ENCODE measurements at places on chromosomes 7 and 10. TPM values are rescaled to one million over a fixed set of nuclear protein-coding genes. Genes with fewer than 3 reads are reported as not detected.
A peak's percentile ranks its signal among the peaks of the same experiment; 100 is the strongest.

ZSCAN21 gene
- total RNA-seq: 13.0 TPM

MACROH2A2 gene
- total RNA-seq: 15.4 TPM

SEMA3E gene
- 13.5 TPM for total RNA-seq

GDF2 gene
- total RNA-seq: not detected

DNA sequence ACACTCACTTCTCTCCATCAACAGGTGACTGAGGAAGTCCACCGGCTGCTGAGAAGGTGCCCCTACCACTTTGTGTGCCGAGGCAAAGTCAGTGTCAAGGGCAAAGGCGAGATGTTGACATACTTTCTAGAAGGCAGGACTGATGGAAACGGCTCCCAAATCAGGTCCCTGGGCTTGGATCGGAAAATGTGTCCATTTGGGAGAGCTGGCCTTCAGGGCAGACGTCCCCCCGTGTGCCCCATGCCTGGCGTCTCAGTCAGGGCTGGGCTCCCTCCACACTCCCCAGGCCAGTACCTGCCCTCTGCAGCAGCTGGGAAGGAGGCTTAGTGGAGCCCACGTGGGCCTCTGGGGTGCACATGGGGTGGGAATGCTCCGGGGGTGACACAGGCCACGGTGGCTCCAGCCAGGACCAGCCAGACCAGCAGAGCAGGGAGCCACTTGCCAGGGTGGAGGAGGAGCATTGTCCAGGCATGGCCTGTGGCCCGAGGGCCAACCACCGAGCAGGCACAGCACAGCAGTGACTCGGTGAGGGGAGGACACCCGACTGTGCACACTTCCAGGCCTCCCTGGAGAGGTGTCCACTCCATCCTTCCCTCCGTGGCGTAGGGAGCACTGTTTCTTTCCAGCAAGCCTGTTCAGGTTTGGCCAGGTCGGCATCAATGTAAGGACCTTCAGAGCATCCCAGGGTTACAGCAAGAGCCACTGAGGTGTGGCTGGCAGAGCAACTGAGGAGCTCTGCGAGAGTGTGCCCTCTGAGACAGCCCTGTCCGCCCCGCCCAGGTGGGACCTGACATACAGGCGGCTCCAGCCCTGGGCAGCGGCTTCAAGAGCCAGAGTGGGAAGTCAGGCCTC is 139.7 kb downstream of the ADCY1 start:
- DNase-seq: peak; percentile 43
- no peaks in the 10 kb centered on the region for H3K36me3 ChIP-seq
- H3K4me1 ChIP-seq: no peaks in the 10 kb centered on the region
- H3K27ac ChIP-seq: no peak overlapping the region

DNA sequence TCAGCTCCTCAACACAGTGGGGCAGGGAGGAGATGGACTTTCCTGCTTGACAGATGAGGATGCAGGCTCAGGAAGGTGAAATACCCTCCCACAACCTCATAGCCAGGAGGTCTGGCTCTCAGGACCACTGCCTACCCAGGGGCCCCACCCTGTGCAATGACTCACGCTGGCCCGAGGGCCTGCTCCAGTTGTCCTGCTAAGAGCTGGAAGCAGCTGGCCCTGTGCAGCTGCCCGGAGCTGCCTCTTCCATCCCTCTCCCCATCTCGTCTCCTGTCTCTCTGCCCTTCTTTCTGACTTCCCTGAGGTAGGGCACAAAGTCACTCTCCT is 123.9 kb downstream of the ZMIZ1 start:
- H3K36me3 ChIP-seq: no peaks in the 10 kb centered on the region
- no peaks in the 10 kb centered on the region for H3K27me3 ChIP-seq
- peak overlapping the region; percentile 40 for H3K27ac ChIP-seq
- no peak overlapping the region for H3K4me3 ChIP-seq
- H3K4me1 ChIP-seq: peaks cover 10% of the 10 kb centered on the region

- no peaks in the 10 kb centered on the region for H3K36me3 ChIP-seq
- no peak for DNase-seq
- no peak overlapping the region for H3K27ac ChIP-seq
- H3K4me3 ChIP-seq: no peak overlapping the region
Measured at GRCh38 chr7:74003621-74004020, 24.4 kb upstream of the ELN start.

GRCh38 chr10:112363696-112364688 is 9.9 kb upstream of the ACSL5 start:
- DNase-seq: no peak
- no peak overlapping the region for H3K4me3 ChIP-seq
- peak overlapping the region; percentile 43 for H3K27ac ChIP-seq

- H3K36me3 ChIP-seq: no peaks in the 10 kb centered on the region
- H3K4me1 ChIP-seq: no peaks in the 10 kb centered on the region
- no peak overlapping the region for H3K27ac ChIP-seq
- DNase-seq: no peak
Measured at GRCh38 chr10:12418725-12419261, 69.4 kb downstream of the CAMK1D start.

DNA sequence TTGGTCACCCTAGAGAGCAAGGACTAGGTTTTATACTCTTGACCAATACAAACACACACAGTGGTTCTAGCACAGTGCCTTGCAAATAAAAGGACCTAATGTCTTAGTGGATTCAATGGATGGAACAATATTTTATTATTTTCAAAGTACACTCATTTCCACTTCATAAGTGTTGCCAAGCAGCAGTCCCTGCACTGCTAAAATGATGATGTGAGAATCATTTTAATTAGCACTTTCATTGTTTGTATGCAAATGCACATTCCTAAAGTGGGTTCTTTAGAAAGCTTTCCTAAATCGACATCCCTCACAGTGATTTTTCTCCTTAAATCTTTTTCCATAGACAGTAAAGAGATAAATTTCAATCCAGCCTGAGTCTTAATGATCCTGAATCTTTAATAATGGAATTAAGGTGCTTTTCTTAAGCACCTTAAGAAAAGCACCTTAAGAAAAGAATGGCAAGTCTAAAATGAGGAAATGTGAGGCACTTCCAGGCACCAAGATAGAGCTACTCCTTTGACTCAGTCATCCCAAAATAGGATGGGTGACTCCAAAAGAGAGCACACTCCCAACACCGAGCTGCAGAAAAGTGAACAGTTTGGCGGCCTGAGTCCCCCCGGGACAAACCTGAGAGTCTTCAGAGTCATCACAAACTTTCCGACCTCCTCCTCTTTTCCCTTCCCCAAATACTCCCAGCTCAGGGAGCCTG is 84.5 kb downstream of the SORBS1 start:
- H3K4me1 ChIP-seq: no peaks in the 10 kb centered on the region
- no peaks in the 10 kb centered on the region for H3K36me3 ChIP-seq
- H3K27me3 ChIP-seq: no peaks in the 10 kb centered on the region
- no peak overlapping the region for H3K4me3 ChIP-seq
- H3K27ac ChIP-seq: peak overlapping the region; percentile 91

DNA sequence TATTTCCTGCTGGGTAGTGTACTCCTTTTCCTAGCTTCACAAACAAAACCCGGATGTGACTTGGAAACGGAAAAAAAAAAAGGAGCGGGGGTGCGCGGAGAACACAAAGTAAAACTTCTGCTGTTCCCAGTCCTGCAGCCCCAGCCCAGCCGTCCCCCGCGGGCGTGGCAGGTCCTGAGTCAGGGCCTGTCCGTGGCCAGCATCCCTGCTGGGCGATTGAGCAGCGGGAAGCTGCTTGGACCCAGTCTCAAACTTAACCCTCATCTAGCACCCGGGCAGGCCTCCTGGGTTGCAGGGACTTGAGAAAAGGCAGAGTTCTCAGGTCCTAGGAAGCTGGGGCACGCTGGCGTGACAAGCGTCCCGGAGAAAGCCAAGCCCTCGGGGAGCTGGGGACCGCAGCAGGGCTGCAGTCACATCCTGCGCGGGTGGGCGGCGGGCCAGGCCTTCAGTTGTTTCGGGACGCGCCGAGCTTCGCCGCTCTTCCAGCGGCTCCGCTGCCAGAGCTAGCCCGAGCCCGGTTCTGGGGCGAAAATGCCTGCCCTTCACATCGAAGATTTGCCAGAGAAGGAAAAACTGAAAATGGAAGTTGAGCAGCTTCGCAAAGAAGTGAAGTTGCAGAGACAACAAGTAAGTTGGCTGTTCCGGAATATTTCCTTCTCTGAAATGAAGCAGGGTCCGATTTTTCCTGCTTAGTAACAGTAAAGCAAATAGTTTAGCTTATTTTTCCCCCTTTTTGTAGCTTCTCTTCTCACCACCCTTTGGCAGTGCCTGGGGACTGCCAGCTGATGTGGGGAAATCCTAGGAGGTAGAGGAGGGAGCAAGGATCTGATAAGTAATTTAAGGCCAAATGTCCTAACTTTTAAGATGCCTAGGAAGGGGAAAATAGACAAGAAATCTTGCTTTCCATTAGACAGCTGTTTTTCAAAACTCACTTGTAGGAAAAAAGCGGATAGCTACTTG is at the start of gene GNG11:
GNG11 (plus strand) TSS at position 129 of the 960 bp plus-strand sequence; CDS start at position 532, 403 bp downstream.
- peak; percentile 67 for DNase-seq
- H3K27me3 ChIP-seq: no peaks in the 10 kb centered on the region
- peak within 1 kb of the TSS; percentile 80 for H3K4me3 ChIP-seq

GRCh38 chr7:51262796-51263531 is 53.6 kb downstream of the COBL start:
- peak overlapping the region; percentile 68 for H3K27ac ChIP-seq
- H3K4me3 ChIP-seq: no peak overlapping the region
- H3K4me1 ChIP-seq: peaks cover 7% of the 10 kb centered on the region
- H3K27me3 ChIP-seq: no peaks in the 10 kb centered on the region
- H3K36me3 ChIP-seq: no peaks in the 10 kb centered on the region
